ENCODE measurements at places on chromosomes 5 and 9. TPM values are rescaled to one million over a fixed set of nuclear protein-coding genes. Genes with fewer than 3 reads are reported as not detected.

GRCh38 chr9:98822661-98823060 lies 15.2 kb downstream of the GALNT12 start:
- DNase-seq, result no peak

DNA sequence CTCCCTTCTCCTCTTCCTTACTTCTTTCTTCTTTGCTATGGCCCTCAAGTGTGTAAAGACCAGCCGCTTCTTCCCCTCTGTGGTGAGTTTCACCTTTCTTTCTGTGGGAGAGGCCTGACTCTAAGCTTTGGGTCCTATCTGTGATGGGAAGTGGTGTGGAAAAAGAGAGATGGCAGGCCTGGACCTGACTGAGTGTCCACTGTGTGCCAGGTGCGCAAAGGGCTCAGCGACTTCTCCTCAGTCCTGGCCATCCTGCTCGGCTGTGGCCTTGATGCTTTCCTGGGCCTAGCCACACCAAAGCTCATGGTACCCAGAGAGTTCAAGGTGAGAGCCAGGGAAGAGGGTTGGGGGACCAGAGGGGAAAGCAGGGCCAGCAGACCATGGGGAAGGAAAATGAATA lies 5.9 kb downstream of the SLC4A9 start:
- no peak for DNase-seq

- no peak for DNase-seq
Measured at GRCh38 chr5:138360941-138361452, 8.5 kb downstream of the KDM3B start.

DNA sequence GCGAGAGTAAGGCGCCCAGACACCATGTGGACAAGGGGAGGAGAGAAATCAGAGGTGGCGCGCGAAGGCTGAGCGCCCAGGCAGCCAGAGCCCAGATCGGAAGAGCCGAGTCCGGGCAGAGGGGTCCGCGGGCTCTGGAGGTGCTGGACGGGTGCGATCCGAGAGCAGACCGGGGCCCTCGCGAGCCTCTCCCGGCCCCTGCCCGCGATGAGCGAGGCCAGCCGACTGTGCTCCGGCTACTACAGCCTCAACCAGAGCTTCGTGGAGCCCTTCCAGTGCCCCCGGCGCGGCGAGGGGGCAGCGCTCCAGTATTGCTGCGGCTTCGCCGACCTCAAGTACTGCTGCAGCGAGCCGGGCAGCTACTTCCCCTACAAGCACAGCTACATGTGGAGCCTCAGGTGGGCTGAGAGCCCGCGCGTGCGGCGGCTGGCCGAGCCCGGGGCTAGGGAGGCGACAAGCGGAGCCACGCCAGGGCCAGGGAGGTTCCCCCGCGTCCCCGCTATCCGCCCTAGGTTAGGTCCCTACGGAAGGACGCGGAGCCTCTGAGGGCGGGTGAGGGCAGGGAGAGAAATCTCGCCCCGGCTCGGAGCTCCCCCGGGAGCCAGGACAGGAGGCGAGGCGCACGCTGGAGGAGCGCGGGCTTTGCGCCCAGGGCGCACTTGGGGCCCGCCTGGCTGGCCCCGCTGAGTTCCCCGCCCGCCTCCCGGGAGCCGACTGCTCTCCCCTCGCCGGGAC lies at the start of gene SHISAL2B:
SHISAL2B (plus strand) TSS at position 87 of the 735 bp plus-strand sequence; CDS start at position 208, 121 bp downstream.
- DNase-seq, result no peak

GRCh38 chr5:53025487-53025886 lies 36.3 kb downstream of the ITGA2 start:
- no peak for DNase-seq

Gene GABBR2
- total RNA-seq, result not detected

Gene SLC34A3
- 0.12 TPM for total RNA-seq
